Left hindlimb (tissue), 1 donor: ENCODE measurements at places on chromosomes 11 and 22.
A peak's percentile ranks its signal among the peaks of the same experiment; 100 is the strongest.

DNA sequence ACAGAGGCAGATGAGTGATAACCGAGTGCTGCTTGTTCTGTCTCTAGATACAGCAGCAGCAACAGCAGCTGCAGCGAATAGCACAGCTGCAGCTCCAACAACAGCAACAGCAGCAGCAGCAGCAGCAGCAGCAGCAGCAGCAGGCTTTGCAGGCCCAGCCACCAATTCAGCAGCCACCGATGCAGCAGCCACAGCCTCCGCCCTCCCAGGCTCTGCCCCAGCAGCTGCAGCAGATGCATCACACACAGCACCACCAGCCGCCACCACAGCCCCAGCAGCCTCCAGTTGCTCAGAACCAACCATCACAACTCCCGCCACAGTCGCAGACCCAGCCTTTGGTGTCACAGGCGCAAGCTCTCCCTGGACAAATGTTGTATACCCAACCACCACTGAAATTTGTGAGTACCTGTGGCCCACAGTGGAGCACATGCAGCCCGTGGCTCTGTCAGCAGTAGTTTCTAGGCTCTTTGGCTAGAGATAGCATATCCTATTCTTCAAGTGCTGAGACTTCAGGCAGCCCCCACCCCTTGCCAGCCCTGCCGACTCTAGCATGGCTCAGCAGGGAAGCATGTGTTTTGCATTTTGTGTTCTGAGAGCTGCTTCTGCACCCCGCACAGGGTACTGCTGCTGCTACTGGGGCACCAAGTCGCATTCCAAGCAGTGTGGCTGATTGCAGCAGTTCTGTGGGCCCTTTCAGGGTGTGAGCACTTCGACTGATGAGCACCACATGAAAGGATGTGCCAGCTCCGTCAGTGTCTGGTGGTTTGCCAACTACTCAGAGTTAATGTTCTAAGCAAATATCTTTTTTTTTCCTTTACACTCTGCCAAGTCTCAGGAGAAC lies 59.2 kb downstream of the MED15 start:
- peak; percentile 50 for DNase-seq

DNA sequence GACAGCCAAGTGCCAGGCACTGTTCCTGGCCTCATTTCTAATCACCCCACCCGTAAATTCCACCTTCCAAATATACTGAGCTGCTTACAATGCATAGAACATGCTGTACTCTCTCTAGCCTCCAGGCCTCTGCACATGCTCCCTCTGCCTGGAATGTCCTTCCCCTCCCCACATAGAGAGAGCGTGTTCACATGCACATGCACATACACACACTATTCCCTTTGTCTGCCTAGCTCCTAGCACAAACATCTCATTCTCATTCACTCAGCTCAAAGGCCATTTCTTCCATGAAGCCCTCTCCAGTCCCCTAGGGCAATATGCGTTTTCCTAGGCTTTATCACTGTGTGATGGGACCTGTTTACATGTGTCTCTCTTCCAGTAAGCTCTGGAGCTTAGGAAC lies 144.6 kb downstream of the WT1 start:
- DNase-seq, result no peak

DNA sequence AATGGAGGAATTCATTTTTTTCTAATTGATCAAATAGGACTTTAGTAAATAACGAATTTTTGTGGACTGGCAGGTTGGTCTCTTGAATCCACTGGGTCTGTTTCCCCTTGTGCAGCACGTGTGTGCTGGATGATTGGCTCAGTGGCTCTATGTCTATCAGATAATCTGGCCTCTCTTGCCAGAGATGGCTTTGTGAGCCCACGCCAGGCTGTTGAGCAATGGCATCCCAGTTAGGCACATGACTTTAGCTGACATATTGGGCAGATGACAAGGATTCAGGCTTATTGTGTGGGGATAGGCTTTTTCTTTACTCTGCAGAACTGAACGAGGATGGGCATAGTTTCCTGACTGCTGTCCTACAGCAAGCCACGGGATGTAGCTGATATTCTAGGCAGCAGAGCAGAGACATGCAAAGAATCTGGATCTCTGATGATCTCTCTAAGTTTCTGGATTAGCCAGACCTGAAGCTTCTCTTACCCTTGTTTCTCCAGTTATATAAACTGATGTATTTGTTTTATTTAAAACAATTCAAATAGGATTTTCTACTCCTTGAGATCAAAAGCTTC lies 144.9 kb downstream of the ARHGAP42 start:
- DNase-seq, result no peak

DNA sequence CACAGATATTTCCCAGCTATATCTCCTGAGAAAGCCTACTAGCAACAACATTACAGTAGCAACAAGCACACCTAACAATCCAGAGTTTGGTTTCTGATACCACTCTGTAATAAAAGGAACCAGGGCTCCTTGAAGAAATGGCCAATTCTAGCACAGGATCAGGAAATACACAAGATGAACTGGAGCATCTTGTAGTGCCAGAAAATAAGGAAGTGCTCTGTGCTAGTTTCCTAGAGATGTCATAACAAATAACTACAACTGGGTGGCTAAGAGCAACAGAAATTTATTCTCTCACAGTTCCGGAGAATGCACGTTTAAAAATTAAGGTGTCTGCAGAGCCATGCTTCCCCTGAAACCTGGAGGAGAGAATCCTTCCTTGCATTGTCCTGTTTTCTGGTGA lies 217.8 kb downstream of the KIRREL3 start:
- no peak for DNase-seq

DNA sequence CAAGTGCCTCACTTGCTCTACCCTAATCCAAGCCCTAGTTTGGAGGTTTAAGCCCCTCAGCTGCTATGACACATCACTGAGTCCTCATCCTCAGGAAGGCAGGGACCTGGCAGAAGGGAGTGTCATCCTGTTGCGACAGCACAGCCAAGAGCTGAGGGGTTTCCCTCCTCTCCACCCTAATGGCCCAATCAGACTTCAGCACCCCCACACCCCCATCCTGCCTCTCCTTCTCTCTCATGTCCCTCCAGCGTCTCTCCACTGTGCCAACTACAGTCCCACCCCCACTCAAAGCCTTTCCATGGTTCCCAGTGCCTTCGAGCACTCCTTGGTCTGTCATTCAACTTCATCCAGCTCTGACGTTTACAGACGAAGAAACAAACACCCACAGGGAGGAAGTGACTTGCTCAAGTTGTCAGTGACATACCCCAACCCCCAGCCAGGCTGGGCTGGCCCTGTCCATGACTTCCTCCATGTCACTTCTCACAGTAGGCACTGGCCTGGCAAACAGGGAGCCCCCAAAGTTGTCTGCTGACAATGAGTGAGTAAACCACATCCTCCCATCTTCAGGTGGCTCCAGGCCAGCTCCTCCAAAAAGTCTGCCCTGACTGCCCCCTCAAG lies 15.6 kb downstream of the ARAP1 start:
- peak; percentile 19 for DNase-seq

DNA sequence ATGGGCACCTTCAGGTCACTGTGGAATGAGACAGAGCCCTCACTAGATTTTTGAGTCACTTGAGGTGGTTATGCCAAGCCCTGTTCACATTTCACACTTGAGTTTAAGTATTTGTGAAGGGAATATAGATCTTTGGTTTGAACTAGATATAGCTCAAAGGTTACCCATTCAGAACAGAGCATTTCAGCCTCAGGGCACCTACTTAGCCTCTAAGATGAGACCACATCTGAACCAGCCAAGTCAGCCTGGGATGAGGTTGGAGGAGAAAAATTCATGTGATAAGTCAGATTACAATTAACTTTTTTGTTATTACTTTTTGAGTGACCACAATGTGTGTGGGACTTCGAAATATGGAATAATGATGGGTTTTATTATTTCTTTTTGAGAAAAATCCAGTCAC lies 127.8 kb downstream of the TEAD1 start:
- no peak for DNase-seq

DNA sequence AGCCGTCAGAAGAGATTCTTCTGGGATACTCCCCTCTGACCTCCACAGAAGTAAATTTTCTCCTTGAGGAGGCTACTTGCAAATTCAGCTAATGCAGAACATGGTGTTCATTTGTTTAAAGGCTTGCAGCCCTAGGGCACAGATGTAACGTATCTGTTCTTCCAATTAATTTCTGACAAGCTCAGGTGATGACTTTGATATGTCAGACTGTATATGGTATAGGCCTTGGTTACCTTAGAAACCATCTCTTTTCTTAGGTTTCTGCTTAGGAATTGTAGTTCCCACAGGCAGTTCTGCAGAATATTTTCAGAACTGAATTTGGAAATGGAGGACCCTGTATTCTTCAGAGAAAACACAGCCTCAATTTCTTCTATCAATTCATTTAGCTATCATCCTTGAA lies 117.1 kb downstream of the DDX10 start:
- DNase-seq, result no peak
